ENCODE measurements at places on chromosomes 5 and 9. TPM values are rescaled to one million over a fixed set of nuclear protein-coding genes. Genes with fewer than 3 reads are reported as not detected.

ZNG1A gene
- total RNA-seq: 9.0 TPM

DNA sequence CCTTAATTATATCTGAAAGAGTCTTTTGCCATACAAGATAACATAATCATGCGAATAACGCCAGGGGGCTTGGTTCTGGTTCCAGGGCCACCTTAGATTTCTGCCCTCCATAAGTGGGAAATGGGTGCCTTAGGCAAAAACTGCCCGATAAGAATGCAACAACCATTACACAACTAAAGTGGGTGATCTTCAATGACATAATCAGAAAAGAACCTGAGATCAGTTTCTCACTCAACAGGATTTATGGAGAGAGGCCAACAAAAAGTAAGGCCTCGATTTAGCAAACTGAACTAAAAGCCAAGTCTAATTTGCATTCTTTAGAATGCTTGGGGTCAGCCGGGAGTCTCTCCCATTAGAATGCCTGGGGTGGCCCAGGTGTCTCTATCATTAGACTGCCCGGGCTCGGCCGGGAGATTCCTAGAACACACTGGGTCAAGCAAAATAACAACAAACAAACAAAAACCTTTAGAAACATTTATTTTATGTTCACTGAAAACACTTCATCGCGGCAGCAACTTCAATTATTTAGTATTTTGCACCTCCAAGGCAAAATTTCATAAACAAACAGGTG is 194.8 kb downstream of the AUH start:
- no peak for DNase-seq

GFI1B gene
- not detected for total RNA-seq

KIF4B gene
- total RNA-seq: not detected
